T-helper 9 cell (primary cell): ENCODE measurements at places on chromosomes 12 and 14.

DNA sequence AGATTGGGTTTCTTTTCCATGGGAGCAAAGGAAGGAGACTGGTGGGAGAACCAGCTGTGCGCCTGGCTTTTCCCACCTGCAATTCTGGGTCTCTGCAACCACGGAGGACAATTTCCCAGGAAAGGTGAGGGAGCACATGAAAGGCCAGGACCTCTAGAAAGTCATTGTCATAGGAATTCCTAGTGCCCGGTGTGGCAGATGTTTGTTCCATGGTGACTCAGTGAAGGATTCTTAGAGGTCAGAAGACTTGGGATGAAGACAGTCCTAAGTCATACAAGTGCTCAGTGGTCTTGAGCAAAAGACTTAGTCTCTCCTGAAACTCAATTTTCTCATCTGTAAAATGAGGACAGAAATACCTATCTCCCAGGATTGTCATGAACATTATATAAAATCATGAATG, 51.3 kb downstream of the KCNA5 start:
- no peak for DNase-seq

GRCh38 chr12:72272091-72272661, at the start of gene TRHDE:
TRHDE (plus strand) TSS chr12:72272370; CDS start chr12:72272644, 274 bp downstream.
- no peak for DNase-seq

GRCh38 chr12:132827763-132828703, 636 bp downstream of the GOLGA3 start:
- no peak for DNase-seq

DNA sequence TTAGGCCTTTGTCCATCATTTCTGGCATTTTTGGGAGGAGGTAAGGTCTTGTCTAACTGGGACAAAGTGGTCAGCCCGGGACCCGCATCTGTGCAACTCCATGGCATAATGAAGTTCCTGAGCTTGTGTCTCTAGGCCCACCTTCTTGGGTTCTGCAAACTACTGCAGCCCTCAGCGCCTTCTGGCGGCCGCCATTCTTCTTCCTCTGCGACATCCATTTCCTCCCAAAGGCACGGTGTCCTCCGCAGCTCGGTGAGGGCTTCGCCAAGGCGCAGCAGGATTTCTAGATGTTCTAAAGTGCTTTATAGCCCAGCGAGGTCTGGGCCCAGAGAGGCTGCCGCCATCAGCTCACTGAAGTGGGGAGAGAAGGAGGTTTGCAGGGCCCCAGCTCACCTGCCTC, 134.4 kb upstream of the OR4E1 start:
- no peak for DNase-seq

- DNase-seq = no peak
These were observed 250.2 kb downstream of the KSR2 start for GRCh38 chr12:117718559-117718958.

DNA sequence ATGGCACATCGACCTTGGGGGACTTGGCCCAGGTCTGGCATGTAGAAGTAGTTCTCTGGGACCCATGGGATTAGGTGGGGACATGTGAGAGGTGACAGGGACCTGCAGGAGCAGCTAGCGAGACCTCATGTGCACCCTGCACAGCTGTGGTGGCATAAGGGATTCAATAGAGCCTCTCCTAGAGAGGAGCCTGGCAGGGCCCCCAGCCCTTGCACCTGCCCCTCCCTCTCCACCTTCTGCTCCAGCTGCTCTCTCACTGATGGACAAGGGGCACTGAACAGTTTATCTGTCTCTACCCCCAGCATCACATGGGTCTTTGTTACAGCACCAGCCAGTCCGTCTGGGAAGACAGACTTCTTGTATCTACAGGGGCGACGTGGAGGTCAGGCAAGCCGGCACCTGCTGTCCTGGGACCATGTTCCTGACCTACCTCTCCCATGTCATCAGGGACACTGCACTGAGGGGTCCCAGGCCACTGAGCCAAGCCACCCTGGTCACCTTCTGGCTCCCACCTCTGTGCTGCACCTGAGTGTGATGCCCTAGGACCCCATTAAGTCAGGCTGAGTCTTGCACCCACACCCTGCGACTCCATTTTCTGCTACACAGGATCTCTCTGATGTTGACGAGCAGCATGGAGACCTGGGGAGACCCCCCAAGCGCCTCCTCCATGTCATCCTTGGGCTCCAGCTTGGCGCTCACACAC, 32.6 kb downstream of the DDX11 start:
- DNase-seq = no peak

- DNase-seq = no peak
These were observed 3.2 kb downstream of the SIX4 start for GRCh38 chr14:60720962-60721325.

- DNase-seq = no peak
These were observed 110.2 kb downstream of the METTL25 start for GRCh38 chr12:82468563-82468962.

- DNase-seq = no peak
These were observed 4.4 kb downstream of the MMP17 start for GRCh38 chr12:131832321-131833231.

DNA sequence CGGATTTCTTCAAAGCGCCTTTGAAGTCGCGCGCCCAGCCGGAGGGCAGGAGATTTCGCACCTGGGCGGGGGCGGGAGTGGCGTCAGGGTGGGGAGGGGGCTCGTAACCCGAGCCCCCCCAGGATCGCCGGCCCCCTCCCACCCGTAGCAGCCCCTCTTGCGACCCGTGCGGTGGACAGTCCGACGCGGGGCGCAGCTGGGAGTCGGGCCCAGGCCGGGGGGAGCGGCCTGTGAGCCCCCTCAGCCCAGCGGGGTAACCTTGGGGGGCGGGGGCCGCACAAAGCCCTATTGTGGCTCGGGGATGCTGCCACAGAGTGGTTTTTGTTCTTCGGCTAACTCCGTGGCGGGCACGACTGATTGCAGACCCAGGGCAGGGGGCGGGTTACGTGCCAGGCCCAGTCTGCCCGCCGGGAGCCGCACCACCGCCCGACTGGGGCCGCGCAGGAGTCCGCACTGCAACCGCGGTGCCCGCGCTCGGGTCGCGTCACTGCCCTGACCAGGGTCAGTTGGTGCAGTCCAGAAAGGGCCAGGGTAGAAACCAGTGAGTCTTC, 4.2 kb upstream of the AAAS start:
- DNase-seq = peak; percentile 13

DNA sequence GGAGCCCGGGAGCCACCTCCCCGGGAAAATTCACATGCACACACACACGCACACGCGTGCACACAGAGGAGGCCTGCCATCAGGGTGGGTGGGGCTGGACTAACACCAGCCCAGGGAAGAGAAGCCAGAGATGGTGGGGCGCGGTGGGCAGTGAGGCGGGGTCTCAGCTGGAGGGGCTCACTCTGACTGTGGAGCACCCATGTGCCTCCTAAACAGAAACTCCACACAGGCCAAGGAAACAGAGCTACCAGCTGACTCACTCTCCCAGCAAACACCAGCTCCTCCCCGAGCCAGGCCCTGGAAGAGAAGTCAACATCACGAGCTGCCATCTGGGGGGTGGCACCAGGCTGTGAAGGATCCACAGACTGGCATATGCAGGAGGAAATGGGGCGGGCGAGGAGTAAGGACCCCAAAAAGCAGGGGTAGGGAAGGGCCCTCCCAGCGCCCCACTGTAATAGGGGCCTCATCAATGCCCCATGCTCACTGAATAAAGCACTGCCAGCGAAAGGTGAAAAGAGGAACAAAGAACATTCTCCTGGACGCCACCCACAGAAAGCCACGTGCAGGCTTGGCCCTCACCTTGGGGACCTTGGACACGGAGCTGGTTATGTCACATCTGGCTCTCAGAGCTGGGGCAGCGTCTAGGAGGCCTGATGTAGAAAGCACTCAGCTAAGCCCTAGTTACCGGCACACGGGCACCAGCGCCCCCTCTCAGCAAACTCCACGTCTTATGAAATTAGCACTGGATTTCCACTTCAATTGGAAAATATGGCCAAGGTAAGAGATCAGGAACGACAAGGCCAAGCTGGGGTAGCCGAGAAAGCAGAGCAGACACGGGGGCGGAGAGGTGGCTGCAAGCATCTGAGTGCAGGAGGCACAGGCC, 8.4 kb upstream of the INF2 start:
- no peak for DNase-seq

DNA sequence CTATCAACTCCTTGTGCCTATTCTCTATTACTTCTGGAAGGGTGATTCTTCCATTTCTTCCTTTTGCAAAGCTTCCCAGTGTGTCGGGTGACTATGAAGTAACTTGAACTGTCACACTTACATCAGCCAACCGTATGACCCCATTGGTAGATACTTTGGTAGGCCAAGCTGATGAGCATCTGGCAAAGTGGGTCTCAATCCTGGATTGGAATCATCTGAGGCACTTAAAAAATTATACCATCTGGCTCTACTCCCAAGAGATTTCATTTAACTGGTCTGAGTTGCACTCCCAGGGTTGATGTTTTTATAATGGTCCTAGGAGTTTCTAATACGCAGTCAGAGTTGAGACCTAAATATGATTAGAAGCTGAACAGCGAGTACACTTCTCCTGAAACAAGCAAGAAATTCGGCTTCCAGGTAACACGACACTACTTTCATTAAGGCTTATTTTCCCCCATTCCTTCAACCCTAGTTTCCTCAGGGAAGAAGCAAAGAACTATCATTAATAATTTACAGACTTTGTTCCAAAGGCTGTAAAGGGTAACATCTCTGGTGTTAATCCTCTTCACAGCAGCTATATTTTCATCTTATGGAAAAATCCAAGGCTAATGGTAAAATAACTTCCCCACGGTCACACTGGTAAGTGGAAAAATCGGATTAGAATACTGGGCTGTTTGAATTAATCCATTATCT, 76.8 kb downstream of the PDE6H start:
- no peak for DNase-seq

DNA sequence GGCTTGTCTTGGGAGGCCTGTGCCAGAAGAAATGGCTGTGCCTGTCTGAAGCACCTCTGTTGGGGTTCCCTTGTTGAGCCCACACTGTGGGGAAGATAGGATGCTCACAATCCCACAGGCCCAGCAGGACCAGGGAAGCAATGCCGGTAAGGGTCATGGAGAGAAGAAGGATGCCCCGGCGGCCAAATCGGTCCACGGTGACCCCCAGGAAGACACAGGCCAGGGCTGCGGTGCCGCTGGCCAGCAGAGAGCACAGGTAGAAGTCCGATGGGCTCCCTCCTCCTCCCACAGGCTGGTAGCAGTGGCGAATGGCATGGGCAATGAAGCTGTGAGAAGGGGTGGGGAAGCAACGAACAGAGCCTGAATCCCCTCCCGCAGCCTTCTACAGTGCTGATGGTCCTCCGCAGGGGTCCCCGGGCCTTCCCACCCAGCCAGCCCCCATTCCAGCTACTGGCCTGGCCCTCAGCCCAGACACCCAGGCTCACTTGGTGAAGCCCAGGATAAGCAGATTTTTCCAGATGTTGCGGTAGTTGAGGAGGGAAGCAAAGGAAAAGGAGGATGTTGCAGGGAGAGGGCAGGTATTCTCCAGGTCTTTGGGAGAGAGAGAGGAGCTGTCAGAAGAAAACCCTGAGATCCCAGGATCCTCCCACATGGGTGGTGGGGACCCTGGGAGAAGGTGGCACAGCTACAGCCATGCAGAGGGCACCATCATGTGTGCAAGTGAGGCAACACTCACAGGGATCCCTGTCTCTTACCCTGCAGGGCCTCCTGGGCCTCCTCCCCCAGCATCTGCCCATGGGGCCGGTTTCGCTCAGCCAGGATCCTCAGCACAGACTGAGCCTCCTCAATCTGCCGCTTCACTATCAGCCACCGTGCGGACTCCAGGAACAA, 5.0 kb downstream of the SLC22A17 start:
- DNase-seq = no peak

- no peak for DNase-seq
These were observed 98.2 kb upstream of the GSC start for GRCh38 chr14:94867946-94868771.

DNA sequence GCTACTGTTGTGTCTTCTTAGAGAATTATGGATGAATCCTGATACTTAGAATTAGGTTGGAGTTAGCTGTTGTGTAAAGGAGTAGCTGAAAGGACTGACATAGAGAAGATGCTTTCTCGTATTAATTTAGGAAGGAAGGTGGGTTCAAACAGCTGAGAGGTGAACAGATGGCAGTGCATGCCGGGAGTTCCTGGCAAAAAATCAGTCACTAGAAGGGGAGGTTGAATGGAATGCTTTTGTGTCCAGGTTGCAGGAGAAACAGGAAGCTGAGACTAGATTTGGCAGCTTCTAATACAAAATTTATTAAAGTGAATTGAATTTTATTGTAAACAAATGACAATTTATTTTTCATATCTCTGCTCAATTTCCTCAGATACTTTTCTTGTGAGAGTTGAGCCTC, 70.8 kb downstream of the BTG1 start:
- DNase-seq = no peak

DNA sequence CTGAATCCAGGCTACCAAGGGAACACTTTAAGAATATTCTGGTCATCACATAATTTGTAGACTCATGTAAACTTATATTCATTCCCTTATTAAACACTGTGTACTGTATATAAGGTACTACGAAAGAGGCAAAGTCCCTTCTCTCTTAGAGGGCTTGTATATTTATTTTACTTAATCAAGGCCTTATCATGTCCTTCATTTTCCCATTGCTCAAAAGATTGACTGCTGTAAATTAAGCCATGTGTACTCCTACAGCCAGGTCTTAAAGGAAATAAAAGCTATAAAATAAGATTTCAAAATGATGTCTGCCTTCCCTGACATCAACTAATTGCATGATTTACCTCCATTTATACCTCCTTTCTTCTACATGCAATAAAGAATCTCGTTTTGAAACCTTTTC, 5.0 kb downstream of the DENND5B start:
- DNase-seq = no peak

DNA sequence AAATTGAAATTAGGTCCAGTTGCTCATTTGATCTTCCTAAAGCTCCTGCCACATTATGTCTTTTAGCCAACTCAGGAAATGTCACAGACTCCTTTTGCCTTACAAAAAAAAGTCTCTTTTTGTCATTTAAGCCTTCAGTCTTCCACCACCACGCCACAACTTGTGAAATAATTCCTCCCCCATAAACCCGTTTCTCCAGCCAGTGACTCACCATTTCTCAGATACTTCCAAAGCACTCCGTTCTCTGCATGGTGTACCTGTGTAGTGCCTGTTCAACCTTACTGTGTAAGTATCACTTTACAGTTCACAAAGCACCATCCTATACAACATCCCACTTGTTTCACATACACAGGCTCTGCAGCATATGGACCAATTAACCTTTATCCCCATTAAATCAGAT, 139.5 kb upstream of the AEBP2 start:
- no peak for DNase-seq

- DNase-seq = no peak
These were observed 1.7 kb downstream of the NUDT4 start for GRCh38 chr12:93379326-93379980.

DNA sequence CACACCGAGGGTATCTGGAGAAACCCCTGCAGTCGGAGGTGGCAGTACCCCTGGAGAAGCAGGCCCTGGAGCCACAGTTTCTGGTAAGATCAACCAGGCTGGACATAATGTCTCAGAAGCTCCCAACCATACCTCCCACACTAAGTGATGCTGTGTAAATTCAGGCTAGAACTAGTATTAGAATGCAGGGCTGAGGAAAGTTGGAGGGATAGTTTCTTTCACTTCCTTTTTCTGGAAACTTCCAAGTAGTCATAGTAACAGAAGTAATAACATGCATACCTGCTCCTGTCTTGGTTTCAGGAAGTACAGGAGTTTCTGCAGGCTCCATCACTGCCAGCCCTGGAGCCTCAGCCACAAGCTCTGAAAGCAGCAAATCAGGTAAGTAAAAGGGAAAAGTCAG, 228.1 kb upstream of the CNTN1 start:
- DNase-seq = no peak

GRCh38 chr14:62957562-62957961, 87.7 kb downstream of the KCNH5 start:
- DNase-seq = no peak

- DNase-seq = no peak
These were observed 172.4 kb upstream of the RTL1 start for GRCh38 chr14:101075801-101076413.
